Occipital lobe (tissue), 3 donors: ENCODE measurements at places on chromosomes 2 and 18. TPM values are rescaled to one million over a fixed set of nuclear protein-coding genes. Genes with fewer than 3 reads are reported as not detected.

The DRC1 gene
- total RNA-seq: 5.6 TPM

The LHCGR gene
- total RNA-seq: 0.16 TPM

The ABHD1 gene
- 0.31 TPM for total RNA-seq

The PROC gene
- total RNA-seq: not detected

The CGREF1 gene
- total RNA-seq: 17.3 TPM

The NAB1 gene
- total RNA-seq: 54.0 TPM

The DTNB gene
- 21.7 TPM for total RNA-seq

The HEATR5B gene
- total RNA-seq: 126 TPM

The ORC4 gene
- total RNA-seq: 95.5 TPM

The ITGA4 gene
- 8.7 TPM for total RNA-seq

The LYPD1 gene
- 17.8 TPM for total RNA-seq

The ALMS1 gene
- total RNA-seq: 76.0 TPM

The TCF7L1 gene
- total RNA-seq: 1.1 TPM

The CPO gene
- total RNA-seq: not detected

The ESPNL gene
- 0.16 TPM for total RNA-seq

The C2orf72 gene
- 32.4 TPM for total RNA-seq

The CNTNAP5 gene
- total RNA-seq: 41.0 TPM

The CYTIP gene
- 5.1 TPM for total RNA-seq

The PPP1R7 gene
- 38.5 TPM for total RNA-seq

The GNLY gene
- total RNA-seq: not detected

The FSHR gene
- not detected for total RNA-seq

The SLC4A5 gene
- total RNA-seq: 2.2 TPM
